Esophagus squamous epithelium (tissue), 5 donors: ENCODE measurements at places on chromosomes 1 and 21.
A peak's percentile ranks its signal among the peaks of the same experiment; 100 is the strongest.

DNA sequence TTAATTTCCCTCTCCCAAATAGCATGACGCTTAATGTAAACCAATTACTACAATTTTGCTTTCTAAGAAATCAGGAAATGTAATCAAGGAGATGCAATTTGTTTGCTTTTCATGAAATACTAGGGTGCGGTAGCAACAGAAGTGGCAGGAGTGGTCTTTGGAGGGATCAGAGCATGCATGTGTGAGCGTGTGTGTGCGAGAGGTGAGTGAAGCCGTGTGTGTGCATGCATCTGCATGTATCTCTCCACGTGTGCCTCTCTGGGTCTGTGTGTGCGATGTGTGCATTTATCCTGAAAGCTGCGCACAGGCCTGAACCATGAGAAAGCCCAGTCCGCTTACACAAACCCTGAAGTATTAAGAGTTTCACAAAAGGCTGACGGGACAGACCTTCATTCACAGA lies 249.8 kb upstream of the C1orf174 start:
- no peak for DNase-seq

- no peak for DNase-seq
These were observed 3.0 kb downstream of the PARK7 start for GRCh38 chr1:7964476-7964875.

DNA sequence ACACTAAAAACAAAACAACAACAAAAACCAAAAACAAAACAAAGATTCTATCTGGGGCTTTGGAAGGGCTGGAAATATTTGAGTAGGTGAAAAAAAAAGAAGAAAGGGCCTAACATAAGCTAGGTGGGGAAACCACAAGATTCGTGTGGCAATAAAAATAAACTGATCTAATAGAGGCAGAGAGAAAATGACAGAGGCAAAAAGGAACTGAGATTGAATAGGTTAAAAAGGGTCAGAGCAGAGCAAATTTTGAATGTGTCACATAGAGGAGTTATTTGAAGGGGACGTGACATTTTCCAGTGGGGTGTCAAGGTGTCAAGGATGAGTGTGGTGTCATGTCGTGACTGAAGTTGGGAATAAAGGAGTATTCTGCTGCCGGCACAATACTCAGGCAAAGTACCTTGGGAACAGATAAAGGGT lies 65.2 kb upstream of the RALGPS2 start:
- DNase-seq = no peak

DNA sequence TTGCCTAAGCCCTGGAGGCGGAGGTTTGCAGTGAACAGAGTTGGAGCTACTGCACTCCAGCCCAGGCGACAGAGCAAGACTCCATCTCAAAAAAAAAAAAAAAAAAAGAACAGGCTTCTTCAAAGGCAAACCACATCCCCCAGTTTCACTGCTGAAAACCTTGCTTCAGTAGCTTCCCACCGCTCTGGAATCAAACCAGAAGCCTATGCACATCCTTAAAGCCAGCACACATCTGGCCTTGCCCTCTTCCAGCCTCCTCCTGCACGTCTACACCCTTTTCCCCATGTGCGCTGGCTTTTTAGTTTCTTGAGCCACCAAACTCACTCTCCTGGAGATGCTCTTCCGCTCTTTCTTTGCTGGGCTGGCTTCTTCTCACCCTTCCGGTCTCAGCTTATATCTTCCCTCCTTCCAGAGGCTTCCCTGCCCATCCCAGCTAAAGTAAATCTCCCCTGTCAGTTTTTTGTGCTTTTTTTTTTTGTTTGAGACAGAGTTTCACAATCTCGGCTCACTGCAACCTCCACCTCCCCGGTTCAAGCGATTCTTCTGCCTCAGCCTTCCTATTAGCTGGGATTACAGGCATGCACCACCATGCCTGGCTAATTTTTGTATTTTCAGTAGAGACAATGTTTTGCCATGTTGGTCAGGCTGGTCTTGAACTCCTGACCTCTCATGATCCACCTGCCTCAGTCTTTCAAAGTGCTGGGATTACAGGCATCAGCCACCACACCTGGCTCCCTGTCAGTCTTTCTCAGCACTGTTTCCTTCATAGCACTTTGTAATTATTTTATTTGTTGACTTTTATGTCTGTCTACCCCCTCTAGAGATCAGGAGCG lies 42.0 kb upstream of the ID3 start:
- DNase-seq = no peak

GRCh38 chr1:78424720-78425119 lies 66.1 kb upstream of the PTGFR start:
- no peak for DNase-seq

GRCh38 chr21:36155603-36156338 lies 853 bp upstream of the DOP1B start:
- peak; percentile 50 for DNase-seq

GRCh38 chr21:45767071-45768006 lies 123.8 kb downstream of the PCBP3 start:
- DNase-seq = no peak

DNA sequence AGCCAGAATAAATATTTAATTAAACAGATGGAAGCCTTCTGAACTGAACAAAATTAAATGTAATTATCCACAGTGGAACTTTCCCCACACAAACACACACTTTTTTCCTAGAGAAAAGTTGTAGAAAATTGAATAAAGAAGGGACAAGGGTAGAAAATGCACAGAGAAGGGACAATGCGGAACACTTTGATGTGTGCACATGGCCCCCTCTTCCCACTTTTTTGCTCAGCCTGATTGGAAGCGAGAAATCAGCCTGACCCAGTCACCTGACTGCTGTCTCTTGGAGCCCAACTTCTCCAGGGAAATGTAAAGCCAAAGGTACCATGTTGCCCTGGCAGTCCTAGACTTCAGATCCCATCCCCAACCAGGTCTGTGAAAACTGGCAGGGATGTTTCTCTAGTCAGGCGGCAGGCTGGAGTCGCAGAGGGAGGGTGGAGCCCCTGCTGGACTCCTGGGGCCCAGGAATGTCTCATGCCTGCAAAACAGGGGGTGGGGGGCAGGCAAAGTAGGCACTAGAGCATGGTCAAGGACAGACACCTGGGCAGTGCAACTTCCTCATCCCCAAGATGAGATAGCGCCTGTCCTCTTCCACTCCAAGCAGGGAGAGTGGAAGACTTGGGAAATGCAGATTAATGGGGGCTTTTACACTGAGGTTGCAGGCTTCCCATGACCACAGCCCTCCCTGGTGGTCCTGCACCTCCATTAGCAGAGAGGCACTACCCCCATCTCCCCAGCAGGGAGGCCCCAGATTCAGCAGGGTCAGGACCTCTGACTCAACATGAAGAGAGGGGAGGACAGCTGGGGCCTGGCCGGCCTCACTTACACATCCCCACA lies 2.8 kb downstream of the CERS2 start:
- no peak for DNase-seq

GRCh38 chr1:39895731-39896480 lies 5.8 kb downstream of the MYCL start:
- no peak for DNase-seq

DNA sequence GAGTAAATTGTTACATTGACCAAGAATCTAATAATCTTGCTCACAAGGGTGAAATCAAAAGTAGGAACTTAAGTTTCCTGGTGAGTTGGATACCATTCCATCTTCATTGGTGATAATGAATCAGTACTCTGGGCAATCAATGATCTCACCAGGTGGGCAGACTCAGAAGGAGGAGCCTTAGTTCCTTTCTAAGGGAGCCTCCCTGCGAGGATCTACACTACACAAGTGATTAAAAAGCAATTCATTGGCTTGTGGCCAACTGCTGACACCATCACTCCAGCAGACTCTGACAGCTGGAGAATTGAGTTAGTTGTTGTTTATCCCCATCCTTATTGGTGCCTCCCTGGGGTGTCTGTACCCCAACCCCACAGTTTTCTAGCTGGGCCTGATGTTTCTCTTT lies 84.1 kb upstream of the VANGL1 start:
- no peak for DNase-seq

- DNase-seq = no peak
These were observed 16.4 kb downstream of the CNIH4 start for GRCh38 chr1:224373008-224373590.

GRCh38 chr1:15254559-15254958 lies 7.5 kb downstream of the FHAD1 start:
- DNase-seq = no peak

GRCh38 chr1:94191216-94191615 lies 46.2 kb downstream of the ARHGAP29 start:
- no peak for DNase-seq

GRCh38 chr1:8871539-8871935 lies 6.9 kb downstream of the ENO1 start:
- no peak for DNase-seq

GRCh38 chr1:59601041-59601441 lies 213.7 kb upstream of the HOOK1 start:
- no peak for DNase-seq

DNA sequence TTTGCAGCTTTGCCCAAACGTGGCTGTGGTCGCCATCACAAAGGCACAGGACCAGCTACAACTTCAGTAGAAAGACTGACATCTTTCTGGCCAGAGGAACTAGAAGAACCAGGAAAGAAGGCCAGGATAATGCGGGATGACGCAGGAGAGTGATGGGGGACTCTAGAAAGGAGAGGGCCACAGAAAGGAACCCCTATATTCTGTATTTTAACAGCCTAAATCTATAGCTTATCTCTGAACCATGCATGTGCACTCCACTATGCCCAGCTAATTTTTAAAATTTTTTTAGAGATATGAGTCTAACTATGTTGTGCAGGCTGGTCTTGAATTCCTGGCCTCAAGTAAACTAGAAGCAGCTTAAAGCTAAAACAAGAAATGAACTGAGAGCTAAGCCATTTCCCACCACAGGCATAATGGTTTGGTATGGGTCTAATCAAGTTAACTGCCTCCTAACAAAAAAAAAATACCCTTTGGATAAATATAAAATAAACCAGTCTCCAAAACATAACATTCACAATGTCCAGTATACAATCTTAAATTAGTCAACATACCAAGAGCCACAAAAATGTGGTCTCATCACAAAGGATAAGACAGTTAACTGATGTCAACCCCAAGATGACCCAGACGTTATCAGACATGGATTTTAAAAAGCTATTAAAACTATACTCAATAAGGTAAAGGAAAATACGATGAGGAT lies 18.0 kb downstream of the LTN1 start:
- no peak for DNase-seq

GRCh38 chr1:159007726-159008125 lies 2.0 kb upstream of the IFI16 start:
- no peak for DNase-seq

GRCh38 chr1:176896216-176896615 lies 268.3 kb downstream of the ASTN1 start:
- no peak for DNase-seq

DNA sequence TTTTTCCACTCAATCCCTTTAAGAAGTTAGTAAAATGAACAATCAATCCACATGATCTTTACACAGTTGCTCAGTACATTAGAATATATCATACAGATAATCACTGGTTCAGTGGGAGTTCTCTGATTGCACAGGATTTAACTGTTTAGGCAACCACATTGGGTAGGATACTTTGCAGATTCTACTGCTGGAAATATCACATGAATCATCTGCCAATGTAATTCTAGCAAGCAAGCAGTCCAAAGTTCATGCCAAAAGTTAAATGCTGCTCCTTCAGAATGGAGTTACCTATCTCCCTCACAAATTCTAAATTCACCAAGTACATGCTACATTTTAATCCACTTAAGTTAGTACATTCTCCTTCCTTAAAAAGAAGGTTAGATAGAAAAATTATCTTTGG lies 52.4 kb downstream of the NEGR1 start:
- DNase-seq = no peak

- no peak for DNase-seq
These were observed 31.8 kb downstream of the ADGRL2 start for GRCh38 chr1:81832573-81832972.

- DNase-seq = no peak
These were observed 520 bp downstream of the PLEKHN1 start for GRCh38 chr1:966704-967300.

DNA sequence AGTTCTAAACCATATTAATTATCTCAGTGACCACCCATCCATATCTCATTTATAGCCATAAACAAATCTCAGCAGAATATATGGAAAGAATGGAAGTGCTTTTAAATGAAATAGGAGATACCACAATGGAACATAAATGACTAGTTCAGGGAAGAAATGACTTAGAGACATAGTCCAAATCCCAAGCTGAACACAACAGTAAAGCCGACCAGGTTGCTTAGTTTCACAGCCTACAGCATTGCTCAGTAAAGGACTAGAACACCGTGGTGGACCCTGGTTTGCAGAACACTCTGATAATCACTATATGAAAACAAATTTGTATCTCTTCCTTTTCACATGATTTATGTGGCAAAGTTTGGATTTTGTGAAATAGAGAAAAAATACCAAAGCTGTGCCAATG lies 40.3 kb downstream of the MYSM1 start:
- no peak for DNase-seq

GRCh38 chr1:23369335-23370013 lies at the start of gene ZNF436:
TSS of gene ZNF436 (minus strand) at chr1:23369836. CDS start at chr1:23368005, 1,831 bp downstream.
- no peak for DNase-seq

DNA sequence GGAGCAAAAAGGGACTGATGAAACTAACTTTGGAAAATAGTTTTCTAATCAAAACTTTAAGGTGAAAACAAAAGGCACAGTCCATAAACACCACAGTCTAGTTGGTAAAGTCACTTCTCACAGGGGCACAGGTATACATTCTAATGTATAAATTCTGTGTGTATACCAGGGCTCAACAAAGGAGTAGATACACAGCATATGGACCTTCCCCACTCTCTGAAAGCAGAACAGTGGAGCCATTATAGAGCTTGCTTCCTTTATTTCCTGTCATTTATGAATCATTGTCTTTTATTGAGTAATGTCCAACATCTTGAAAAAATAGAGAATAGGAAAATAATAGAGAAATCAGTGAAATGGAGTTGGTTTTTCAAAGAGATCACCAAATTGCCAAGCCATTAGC lies 746.5 kb upstream of the CHRM3 start:
- no peak for DNase-seq

- DNase-seq = no peak
These were observed 10.9 kb upstream of the EGLN1 start for GRCh38 chr1:231432996-231433395.

GRCh38 chr1:51299981-51300670 lies 30.2 kb downstream of the TTC39A start:
- DNase-seq = no peak

GRCh38 chr21:32921632-32922230 lies 104.0 kb upstream of the OLIG2 start:
- DNase-seq = no peak
